ENCODE measurements at places on chromosomes 1 and 21.

GRCh38 chr1:103416681-103417286 is 108.7 kb upstream of the RNPC3 start:
- DNase-seq = no peak

GRCh38 chr1:245942856-245943255 is 564.2 kb downstream of the SMYD3 start:
- no peak for DNase-seq

DNA sequence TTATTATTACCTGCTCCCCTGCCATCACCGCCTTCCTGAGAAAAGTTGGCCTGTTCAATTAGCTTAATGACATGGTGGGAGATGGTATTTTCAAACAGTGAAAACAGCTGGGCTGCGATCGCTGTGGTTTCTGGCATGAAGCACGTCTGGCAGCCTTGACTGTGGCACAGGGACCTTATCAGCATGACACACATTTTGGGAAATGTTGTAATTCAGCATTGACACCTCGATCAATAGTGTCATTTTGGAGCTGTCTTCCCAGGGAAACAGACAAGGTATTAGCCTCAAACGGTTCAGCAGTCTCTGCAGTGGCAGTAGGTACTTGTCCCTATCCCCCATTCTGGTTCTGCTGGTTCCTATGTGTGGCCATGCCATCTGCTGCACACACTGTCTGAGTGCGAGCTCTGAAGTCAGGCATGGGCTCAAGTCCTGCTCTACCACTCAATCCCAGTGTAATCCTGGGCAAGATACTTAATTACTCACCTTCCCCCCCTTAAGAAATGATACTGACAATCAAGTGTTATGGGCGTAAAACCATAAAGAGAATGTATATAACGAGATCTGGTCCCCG is 154.5 kb upstream of the KCND3 start:
- DNase-seq = no peak

- no peak for DNase-seq
Measured at GRCh38 chr21:35940074-35940927, 120.0 kb downstream of the SETD4 start.

GRCh38 chr1:96559707-96560596 is 161.6 kb upstream of the PTBP2 start:
- peak; percentile 99 for DNase-seq
